Activated CD4-positive, alpha-beta T cell treated with anti-CD3 and anti-CD28 coated beads for 48 hours (primary cell): ENCODE measurements at places on chromosomes 3 and 15.

DNA sequence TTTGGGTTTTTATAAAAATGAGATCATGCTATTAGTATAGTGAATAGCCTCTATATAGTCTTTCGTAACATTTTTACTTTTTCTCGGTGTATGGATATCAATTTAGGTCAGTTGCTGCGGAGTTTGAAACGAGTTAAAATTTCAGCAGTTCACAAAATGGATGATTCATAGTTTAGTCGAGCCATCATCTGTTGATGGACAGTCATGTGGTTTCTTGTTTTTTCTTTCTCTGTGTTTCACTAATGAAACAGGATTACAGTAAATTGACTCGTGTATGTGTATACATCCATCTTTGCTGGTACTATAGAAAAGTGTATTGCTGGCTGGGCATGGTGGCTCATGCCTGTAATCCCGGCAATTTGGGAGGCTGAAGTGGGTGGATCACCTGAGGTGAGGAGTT lies 106.8 kb downstream of the IGF1R start:
- DNase-seq, result no peak

- no peak for DNase-seq
Observed at GRCh38 chr3:29720665-29721064, 439.8 kb downstream of the RBMS3 start.

DNA sequence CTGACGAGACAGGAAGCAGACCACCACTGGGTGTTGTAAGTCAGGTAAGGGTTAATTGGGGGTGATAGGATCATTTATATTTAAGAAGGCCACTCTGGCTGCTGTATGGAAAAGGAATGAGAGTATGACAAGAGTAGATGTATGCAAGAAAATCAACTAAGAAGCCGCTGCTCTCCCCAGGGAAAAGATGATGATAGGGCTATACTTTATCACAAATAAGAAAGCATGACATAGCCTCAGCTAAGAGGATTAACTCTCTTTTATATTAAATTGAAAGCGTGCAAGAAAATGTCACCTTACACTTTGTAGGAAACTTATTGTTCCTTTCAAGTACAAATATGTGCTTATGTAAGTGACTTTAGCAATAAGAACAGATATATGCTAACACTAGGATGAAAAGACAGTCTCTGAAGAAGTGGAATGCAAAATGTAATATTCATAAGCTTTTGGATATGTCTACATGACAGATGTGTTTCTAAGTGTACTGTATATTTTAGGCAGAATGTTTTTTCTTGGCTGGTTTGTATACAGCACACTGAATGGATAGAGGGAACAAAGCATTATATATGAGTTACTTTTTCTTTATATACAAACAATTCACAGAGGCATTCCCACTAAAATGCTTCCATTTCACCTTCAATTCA lies 8.7 kb upstream of the NDUFB4 start:
- DNase-seq, result no peak

GRCh38 chr3:178386401-178386800 lies 149.8 kb upstream of the KCNMB2 start:
- DNase-seq, result no peak

- DNase-seq, result no peak
Observed at GRCh38 chr3:18830087-18830486, 318.2 kb upstream of the KCNH8 start.

DNA sequence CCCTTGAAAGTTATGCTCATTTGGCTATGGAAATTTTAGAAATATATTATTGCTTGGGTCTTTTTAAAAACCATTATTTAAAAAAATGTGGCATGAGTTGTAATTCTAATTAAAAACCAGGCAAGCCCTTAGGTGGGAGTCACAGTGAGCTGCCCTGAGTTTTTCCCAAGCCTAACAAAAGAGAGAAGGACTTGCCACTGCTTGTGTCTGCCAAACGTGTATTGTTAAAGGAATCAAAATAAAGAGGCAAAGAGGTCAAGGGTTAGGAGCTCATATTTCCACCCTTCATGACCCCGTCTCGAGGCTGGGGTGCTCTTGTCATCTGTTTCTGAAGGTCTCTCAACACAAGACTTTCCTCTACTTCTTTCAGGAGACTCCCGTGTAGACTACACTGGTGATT lies 321.1 kb downstream of the ZIC1 start:
- DNase-seq, result no peak

- no peak for DNase-seq
Observed at GRCh38 chr3:115478359-115478758, 145.0 kb upstream of the GAP43 start.

GRCh38 chr15:92843814-92844213 lies 56.3 kb upstream of the CHD2 start:
- DNase-seq, result peak; percentile 47

DNA sequence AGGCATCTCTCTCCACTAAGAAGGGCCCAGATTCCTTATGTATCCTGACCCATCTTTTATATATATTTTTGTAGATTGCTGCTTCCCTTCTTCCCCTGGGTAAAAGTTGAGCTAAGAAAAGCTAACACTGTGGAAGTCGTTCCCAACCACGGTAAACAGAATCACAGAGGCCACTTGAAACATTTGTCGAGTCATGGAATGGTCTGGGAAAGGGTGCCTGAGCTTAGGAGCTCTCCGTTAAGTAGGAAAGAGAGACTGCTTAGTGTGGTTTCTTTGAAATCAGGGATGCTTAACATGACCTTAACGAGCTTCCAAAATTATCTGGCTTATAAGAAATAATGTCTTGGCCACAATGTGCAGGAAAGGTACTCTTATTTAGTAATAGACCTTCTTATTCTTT lies 45.6 kb downstream of the ARNT2 start:
- DNase-seq, result no peak

- DNase-seq, result no peak
Observed at GRCh38 chr15:36557364-36557763, 22.1 kb upstream of the CDIN1 start.

GRCh38 chr15:84035399-84035766 lies 200.2 kb upstream of the GOLGA6L4 start:
- DNase-seq, result no peak

DNA sequence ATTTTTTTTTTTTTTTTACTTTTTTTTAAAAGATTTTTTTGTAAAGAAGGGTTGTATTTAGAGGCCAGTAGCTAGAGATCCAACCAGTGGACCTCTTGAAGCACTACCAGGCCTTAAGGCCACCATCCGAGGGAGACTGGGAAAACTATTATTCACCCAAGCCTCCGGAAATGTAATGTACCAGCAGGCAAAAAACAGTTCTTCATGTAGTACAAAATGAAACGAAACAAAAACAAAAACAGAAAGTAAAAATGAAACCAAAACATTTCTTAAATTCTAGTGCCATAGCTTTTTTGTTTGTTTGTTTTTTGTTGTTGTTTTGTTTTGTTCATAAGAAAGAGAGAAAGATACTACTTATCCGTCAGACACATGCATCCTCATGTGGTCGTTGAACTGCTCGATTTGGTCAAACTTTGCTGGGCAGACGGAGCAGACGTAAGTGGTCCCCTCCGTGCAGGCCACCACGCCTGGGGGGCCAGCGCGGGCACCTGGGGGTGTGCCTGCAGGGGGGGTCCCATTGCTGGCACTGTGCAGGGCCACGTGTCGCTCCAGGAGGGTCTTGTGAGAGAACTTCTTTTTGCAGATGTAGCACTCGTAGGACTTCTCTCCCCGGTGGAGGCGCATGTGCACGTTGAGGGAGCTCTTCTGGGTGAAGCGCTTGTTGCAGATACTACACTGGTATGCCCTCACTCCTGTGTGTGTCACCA lies 45.0 kb downstream of the TIGIT start:
- no peak for DNase-seq

DNA sequence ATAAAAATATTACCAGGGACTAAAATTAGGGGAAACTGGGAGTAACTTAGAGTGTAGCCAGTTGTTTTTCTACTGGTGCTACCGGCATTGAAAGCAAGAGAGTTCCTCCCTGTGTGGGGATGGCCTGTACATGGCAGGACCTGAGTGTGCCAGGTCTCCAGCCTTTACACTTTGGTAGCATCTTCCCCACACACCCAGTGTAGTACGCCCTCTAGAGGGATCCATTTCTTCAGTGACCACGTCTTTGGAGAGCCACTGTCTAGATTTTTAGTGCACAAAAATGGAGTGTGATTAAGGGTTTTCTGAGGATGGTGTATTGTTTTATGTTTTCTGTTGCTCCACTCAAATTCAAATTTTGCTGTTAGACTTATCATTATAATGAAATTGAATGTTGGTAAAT lies 507.0 kb upstream of the TPRG1 start:
- DNase-seq, result no peak

GRCh38 chr3:127662001-127662469 lies 10.7 kb upstream of the ABTB1 start:
- DNase-seq, result no peak

GRCh38 chr3:161647936-161648470 lies 151.4 kb downstream of the OTOL1 start:
- DNase-seq, result no peak

DNA sequence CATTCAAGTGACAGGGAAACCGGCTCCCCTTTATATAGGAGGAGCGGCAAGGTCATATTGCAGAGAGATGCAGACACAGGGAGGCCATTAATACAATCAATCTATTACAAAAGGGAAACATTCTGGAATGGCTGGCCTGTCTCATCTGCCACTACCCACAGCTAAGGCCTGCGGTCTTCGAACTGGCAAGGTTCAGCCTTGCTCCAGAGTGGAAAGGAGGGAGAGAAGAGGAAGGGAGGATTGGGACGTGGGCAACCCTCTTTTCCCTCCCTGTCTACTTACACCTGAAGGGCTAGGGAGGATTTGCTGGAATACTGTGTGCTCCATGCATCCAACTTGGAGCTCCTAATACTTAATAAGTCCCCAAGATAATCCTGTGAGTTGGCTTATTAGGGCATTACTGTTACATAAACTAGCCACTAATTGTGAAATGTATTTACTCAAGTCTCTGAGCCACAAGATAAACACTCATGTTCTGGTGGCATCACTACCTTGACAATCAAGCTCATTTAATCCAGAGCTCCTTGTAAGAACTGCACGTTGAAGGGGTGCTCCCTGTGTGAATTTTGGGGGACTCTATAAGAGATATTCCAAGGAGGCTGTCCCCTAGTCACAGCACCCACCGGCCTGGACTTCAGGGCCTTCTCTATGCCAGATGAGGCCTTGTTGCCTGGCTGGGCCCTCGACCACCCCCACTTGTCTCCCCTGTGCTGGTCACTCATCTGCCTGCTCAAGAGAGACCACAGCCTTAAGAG lies 19.7 kb upstream of the CCDC174 start:
- no peak for DNase-seq

DNA sequence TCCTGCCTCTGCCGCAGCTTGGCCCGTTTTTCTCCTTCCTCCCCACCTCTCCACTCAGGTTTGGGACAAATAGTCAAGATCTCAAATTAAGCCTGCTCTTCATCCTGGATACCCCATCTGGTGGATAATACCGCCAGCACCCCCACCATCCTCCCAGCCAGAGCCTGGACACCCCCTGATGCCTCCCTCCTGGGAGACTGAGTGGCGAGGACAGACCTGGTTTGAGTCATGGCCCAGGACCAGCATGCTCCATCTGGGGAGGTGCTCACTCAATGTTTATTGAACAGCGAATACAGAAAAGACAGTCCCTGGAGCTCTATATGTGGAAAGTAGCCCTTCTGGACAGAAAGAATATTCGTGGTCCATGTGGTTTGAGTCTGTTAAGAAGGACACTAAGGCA lies 23.3 kb downstream of the CTSH start:
- DNase-seq, result no peak

DNA sequence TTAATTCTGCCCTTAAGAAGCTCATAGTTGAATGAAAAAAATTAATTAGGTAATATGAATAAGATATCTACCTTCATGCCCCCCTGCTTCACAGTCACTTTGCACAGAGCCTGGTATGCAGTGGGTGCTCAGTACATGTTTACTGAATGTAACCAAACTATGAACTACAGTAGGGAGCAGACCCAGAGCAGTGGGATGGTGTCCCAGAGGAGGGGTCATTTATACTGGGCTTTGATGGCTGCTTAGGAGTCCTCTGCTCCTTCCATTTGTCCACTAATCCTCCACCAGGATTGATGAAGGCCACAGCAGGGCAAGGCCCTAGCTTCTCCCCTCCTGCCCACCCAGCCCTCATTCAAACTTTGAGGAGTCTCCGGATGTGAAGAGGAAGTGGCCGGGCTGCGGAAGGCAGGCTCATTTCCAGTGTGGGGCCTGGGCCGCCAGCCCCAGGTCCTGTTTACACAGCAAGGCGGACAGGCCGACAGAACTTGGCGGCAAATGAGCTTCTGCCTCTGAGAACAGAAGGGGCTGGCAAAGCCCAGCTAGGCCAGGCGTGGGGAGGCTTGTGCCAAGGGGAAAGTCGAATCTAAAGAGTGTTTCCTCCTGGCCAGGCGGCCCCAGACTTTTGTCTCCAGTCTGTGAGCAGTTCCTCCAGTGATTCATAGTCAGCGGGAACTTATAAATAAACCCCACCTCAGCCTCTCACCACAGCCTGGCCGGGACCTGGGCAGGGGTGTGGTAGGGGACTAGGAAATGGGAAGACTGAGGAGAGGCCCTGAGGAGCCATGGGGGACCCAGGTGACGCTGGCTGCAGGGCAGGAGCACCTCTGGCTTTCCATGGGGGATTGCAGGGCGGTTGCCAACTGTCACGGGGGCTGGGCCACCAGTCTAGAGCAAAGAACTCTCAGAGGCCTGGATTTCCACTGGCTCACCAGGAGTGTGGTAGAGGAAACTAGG lies 51.6 kb upstream of the LCTL start:
- DNase-seq, result no peak

DNA sequence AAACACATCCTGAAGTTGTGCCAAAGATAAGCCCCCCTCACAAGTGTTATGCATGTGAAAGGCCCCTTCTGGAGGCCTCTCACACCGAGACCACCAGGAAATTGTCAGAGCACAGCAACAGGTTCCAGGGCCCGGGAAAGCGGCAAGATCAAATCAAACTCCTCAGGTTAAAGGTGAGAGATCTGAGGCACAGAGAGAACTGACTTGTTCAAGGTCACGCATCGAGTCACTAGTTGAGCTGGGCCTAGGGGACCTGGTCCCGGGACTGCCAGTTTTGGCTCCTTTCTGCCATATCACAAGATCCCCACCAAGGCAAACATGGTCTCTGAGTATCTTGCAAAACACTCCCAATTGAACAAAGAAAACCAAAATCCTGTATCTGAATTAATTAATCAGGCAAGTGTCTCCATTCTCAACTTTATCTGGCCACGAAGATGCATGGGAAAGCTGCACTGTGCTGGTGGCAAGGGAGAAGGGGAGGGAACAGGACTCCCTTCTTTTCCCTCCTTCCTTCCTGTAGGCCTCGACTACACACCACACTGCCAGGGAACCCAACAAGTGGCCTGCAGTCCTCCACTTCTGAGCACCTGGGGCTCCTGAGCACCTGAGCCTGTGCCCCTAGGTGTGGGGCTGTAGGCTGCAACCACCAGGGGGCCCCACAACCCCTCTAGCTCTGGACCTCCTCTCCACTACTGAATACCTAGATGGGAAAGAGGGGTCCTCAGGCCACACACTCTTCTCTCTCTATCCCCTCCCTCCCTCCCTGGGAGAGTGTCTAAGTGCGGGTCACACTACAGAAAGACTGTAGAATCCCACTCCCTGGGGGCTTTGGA lies 37.3 kb downstream of the ANP32A start:
- DNase-seq, result peak; percentile 72

DNA sequence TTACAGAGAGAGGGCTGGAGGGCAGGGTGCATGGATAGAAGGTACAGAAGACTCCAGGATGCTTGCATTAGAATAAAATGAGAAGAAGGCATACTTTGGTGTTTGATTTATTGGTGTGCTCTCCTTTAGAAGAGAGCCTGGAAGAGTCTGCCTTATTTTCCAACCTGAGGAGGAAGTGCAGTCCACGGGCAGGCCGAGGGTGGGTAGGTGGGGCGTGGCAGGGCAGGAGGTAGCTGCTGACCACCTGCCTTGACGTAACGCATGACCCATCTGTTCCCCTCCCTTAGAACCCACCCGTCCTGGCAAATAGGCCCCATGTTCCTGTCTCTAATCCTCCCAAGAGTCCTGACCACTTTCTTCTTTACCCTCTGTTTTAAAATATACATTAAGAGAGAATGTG lies 222.3 kb upstream of the LYSMD4 start:
- DNase-seq, result no peak
